ENCODE measurements at places on chromosomes 4 and X. TPM values are rescaled to one million over a fixed set of nuclear protein-coding genes. Genes with fewer than 3 reads are reported as not detected.

OTUD6A gene
- total RNA-seq: not detected

ETDA gene
- total RNA-seq: not detected

PCSK1N gene
- total RNA-seq: 46.4 TPM

DOK7 gene
- total RNA-seq: 3.5 TPM

GPRASP3 gene
- 24.7 TPM for total RNA-seq

ZNF157 gene
- total RNA-seq: 2.6 TPM

KLHL34 gene
- 0.27 TPM for total RNA-seq

XAGE3 gene
- total RNA-seq: not detected

SHROOM4 gene
- 10.0 TPM for total RNA-seq

NR0B1 gene
- not detected for total RNA-seq

RAB39B gene
- 12.3 TPM for total RNA-seq

SPON2 gene
- 69.1 TPM for total RNA-seq

MAGEA6 gene
- not detected for total RNA-seq

UBA1 gene
- 215 TPM for total RNA-seq

SLC6A8 gene
- total RNA-seq: 44.7 TPM

THOC2 gene
- 175 TPM for total RNA-seq

SPATA4 gene
- 0.93 TPM for total RNA-seq

USP51 gene
- total RNA-seq: 9.1 TPM

IL21 gene
- not detected for total RNA-seq

AFM gene
- total RNA-seq: not detected

RTL9 gene
- 1.2 TPM for total RNA-seq

NOX1 gene
- total RNA-seq: 0.33 TPM

TTC29 gene
- 1.3 TPM for total RNA-seq

ATOH1 gene
- not detected for total RNA-seq

BMPR1B gene
- 13.0 TPM for total RNA-seq

RTL3 gene
- total RNA-seq: 0.16 TPM

ZNF711 gene
- 71.6 TPM for total RNA-seq

GABRQ gene
- total RNA-seq: 1.6 TPM

Measured in camera-type eye (tissue), 1 donor.